Esophagus squamous epithelium (tissue), 5 donors: ENCODE measurements at places on chromosomes 5 and 9.

DNA sequence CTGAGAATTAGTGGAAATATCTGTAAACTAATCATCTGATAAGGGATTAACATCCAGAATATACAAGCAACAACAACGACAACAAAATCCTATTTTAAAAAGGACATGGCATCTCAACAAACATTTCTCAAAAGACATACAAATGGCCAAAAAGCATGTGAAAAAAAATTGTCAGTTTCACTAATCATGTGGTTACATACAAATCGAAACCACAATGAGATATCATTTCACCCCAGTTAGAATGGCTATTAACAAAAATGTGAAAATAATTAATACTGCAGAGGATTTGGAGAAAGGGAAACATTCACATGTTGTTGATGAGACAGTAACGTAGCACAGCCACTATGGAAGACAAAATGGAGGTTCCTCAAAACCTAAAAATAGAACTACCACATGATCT is 69.5 kb downstream of the ERP44 start:
- no peak for DNase-seq

DNA sequence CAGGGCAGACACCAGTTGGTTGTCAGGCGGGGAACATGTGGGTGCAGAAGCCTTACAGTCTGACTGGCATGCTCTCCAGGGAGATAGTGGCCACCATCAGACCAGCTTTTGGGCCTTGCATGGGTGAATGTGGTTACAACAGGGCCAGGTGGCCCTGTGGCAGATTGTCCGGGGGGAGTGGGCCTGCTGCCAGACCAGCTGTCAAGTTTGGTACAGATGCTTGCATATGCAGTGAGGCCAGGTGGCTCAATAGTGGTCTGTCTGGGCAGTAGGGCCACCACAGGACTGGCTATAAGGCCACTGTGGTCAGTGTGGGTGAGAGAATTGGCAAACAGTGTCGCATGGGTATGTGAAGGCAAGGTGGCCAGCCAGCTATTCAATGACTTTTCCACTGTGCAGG is 148.7 kb downstream of the FAM174A start:
- no peak for DNase-seq

DNA sequence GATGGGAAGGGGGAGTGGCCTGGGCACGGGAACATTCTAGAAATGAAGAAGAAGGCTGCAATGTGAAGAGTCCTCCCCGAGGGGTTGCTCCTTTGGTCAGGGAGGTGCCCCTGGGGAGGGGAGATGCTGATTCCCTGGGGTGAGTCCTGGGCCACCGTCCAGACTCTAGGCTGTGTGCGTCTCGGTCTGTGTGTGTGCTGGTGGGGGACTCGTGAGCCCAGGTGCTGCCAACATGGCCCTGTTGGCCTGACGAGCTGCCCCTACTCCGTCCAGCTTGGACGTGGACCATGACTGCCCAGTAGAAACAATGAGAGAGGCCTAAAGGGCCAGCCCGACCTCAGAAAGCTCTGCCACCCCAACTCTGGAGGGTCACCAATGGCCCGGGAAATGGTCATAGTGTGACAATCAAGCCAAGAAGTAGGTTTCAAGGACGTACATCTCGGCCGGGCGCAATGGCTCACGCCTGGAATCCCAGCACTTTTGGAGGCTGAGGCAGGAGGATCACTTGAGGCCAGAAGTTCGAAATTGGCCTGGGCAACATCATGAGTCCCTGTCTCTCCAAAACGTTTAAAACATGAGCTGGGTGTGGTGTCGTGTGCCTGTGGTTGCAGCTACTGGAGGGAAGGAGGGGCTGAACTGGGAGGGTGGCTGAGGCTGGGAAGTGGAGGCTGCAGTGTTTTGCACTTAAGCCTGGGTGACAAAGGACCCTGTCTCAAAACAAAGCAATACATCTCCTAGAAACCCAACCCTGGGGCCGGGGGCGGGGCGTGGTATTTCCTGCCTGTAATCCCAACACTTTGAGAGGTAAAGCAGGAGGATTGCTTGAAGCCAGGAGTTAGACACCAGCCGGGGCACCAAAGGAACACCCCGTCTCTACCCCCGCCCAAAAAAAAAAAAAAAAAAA is 17.0 kb downstream of the LHX3 start:
- no peak for DNase-seq

GRCh38 chr9:126599047-126599650 is 14.6 kb upstream of the LMX1B start:
- DNase-seq: no peak

DNA sequence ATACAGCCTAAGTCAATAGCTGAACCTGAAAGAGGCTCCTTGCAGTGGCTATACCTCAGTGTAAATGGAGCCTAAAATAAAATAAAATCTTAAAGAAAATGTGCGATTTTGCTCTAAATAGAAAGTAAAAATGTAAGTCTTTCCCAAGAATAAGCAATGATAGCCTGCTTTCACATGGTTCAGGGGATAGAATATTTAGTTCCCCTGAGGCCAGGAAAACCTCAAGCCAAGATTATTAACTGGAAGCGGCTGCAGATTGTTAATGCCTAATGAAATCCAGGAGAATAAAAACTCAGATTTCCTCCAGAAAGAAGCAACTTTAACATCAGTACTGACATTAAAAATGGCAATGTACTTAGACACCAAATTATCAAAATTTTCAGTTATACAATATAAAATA is 463.7 kb downstream of the CYLC2 start:
- DNase-seq: no peak
